ENCODE measurements at places on chromosomes 6 and 20.

- peak; percentile 63 for DNase-seq
Observed at GRCh38 chr20:45771182-45771759, 20.4 kb downstream of the WFDC3 start.

GRCh38 chr6:34531580-34532201 lies 24.4 kb downstream of the SPDEF start:
- no peak for DNase-seq

GRCh38 chr6:151059612-151060095 lies 180.1 kb upstream of the AKAP12 start:
- no peak for DNase-seq

DNA sequence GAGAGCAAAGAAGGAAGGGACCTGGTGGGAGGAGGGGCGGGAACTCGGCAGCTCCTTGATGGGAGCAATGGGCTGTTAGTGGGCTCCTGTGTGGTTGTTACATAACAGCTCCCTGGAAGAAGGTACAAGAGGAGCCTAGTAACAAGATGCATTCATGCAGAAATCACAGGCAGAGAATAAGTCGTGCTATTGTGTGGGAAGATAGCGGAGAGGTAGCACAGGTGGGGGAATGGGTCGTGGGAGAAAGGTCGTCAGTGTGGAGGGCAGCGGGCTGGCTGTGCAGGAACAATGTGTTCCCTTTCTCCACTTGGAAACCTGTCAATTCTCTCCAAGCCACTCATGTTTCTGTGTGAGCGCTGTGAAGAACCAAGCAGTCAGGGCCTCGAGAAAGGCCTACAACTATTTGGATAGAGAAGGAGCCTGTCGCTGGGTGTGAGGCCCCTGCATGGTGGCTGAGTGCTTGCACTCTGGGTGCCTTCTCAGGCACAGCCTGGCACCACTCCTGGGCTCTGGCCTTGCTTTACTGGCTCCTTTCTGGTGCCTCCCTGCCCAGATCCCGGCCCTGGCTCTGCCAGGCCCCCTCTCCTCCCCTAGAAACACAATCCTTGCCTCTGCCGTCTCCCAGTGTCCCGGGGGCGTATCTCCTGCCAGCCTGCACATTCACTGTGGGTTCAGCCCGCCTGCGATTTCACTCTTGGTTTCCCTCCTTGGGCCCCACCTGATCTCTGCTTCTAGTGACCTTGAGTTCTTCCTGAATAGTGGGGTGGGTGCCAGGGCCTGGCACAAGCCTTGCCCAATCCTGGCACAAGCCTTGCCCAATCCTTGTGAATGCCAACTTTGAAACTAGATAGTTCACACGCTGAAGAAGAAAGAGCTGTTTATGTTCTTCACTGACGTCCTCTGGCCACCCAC lies 7.4 kb upstream of the FGD2 start:
- no peak for DNase-seq

DNA sequence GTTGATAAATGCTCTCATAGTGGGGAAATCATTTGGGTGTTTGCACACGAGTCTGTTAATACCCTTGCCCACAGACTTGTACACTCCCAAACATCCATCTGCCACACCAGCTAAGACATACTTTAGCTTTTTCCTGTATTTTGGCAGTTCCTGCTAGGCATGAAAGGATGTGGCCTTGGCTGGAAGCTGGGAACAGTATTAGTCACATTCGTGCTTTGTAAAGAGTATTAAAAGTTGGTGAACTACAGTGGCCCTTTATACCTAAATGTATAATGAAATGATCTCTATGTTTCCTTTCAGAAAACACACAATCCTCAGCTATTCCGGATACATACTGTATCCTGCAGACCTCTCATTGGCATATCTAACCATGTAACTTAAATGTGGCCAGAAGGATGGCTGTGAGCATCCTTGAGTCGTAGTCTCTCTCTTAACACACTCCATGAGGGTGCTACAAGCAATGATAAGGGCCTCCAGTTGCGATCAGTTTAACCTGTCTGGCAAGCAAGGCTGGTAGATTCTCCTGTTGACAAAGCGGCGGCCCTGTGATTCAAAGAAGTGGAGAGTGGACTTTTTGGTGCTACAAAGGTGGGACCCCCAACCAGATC lies 1.5 kb downstream of the LEMD2 start:
- DNase-seq: no peak

GRCh38 chr6:40543146-40543545 lies 44.0 kb downstream of the LRFN2 start:
- DNase-seq: no peak

GRCh38 chr6:156485150-156485549 lies 292.0 kb upstream of the ARID1B start:
- DNase-seq: no peak

DNA sequence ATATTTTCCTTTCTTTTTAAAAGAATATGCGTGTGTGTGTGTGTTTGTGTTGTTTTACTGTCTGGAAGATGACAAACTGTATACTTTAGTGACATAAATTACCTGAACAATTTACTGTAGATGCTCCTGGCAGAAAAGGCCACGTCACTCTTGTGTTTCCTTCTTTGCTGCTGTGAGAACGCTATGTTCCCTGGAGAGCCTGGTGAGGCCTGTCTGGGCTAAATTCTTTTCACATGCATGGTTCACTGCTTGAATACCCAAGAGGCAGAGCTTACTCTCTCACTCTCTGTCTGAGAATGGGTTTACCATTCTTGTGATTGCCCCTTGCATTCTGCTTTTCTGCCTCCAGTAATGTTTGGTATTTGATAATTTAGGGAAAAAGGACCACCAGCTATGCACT lies 64.3 kb downstream of the EDN1 start:
- DNase-seq: no peak

DNA sequence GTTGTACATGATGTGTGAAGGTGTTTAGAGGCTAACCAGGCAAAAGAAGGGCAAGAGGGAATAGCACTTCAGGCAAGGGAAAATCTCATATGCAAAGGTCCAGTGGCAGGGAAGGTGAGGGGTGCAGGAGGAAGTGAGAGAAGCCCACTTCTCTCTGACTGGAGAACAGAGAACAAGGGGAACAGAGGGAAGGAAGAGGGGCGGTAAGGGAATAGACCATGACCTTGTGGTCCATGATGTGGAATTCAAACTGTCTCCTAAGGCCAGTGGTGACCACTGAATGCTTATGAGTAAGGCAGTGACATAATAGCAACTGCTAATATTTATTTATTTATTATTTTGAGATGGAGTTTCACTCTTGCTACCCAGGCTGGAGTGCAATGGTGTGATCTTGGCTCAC lies 20.6 kb upstream of the SLC9A8 start:
- no peak for DNase-seq

DNA sequence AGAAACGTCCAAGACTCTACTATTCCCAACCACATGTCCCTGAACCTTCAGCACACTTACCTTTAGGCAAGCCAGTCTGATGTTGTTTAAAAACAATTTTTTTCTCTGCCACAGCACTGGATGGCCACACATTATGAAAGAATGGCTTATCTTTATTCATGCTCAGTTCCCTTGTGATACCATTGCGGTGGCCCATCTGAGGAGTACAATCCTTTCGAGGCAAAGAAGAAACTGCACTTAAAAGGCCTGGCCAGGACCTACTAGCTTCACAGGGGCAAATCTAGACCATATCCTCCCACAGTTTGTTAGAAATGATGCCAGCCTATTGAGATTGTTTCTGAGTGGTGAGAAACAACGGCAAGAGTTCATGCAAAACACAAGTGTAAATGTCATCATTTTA lies 88.4 kb upstream of the PLEKHG1 start:
- DNase-seq: no peak

DNA sequence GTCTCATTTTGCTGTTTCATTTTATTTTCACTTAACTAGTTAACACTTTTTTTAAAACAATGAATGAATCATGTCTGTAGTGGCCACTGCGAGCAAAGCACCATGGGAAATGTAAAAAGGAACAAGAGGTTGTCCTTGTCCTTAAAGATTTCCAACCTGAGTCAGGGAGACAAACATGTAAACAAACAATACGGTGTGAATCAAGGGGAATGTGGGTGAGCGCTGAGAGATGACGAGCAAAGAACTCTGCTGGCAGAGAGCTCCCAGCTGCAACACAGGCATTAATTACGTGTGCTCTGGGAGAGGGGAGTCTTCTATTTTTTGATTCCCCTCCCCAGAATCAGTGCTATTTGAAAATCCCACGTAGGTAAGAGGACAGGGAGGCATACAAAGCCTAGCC lies 84.3 kb downstream of the ATXN1 start:
- no peak for DNase-seq
